PC-3 (cell line): ENCODE measurements at places on chromosomes 6 and 20. TPM values are rescaled to one million over a fixed set of nuclear protein-coding genes. Genes with fewer than 3 reads are reported as not detected.

DNA sequence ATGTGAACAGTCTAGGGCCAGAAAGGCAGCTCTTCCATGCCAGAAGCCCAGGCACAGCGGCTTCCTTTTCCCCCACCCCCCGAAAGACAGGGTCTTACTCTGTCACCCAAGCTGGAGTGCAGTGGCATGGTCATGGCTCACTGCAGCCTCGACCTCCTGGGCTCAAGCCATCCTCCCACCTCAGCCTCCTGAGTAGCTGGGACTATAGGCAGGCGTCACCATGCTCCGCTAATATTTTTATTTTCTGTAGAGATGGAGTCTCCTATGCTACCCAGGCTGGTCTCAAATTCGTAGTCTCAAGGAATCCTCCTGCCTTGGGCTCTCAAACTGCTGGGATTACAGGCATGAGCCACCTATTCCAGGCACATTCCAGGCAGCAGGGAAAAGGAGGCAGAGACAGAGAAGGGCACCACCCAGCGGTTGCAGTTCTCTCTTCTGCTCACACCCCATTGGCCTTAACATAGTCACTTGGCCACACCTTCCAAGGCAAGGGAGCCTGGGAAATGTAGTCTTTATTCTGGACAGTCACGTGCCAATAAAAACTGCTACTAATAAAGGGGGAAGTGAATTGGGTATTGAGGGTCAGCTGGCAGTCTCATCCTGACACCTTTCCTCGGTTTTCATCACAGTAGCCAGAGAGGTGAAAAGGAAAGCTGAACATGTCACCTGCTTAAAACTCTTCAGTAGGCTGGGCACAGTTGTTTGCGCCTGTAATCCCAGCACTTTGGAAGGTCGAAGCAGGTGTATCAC, 205.9 kb downstream of the ZMYND8 start:
- peak; percentile 82 for DNase-seq

- DNase-seq = peak; percentile 74
These were observed at the start of gene CAP2 for GRCh38 chr6:17392978-17393891. TSS of gene CAP2 (plus strand) at chr6:17393595. CDS start at chr6:17421556, 27,961 bp downstream.

GRCh38 chr6:86500035-86500434, 437.3 kb upstream of the HTR1E start:
- DNase-seq = no peak

GRCh38 chr6:44301782-44302564, 11.2 kb downstream of the AARS2 start:
- no peak for DNase-seq

SOBP gene
- total RNA-seq = 0.15 and 0.17 TPM in 2 replicates
